ENCODE measurements at places on chromosomes 3 and 15.
A peak's percentile ranks its signal among the peaks of the same experiment; 100 is the strongest.

DNA sequence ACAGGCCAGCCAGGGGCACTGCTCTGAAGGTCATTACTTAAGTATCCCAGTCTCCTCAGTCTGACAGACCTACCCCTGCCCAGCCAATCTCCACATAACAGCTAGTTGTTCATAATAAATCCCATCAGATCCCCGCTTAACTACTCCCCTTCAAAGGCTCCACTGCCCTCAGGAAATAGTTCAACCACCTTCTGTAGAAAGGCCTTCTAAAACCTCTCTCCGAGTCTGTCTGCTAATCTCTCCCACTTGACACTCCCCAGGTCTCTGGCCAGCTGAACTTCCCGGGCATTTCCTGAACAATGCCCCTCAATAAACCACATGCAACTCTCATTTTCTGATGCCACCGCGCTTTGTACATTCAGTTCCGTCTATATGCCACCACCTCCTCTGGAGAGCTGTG, 6.0 kb downstream of the PRC1 start:
- no peak for DNase-seq

DNA sequence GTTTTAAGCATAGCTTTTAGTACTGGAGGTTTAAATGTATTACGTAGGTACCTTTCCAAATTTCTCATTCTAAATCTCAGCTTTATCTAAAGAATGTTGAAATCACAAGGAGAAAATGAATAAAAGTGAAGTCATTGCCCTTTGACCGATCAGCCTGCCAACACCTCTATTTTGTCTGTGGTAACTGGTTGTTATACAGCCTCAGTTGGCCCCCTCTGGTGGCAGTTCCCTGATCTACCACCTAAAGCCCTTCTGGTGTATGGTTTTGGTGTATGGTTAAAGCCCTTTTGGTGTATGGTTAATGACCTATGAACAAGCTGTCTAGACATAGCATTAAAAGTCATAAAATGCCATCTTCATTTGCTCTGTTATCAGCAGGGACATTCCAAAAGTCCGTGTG, 378.2 kb upstream of the AZI2 start:
- DNase-seq = no peak

- DNase-seq = no peak
Measured at GRCh38 chr15:41559239-41559782, 299 bp downstream of the TYRO3 start.

GRCh38 chr3:65873869-65874268, 164.8 kb downstream of the MAGI1 start:
- DNase-seq = no peak

DNA sequence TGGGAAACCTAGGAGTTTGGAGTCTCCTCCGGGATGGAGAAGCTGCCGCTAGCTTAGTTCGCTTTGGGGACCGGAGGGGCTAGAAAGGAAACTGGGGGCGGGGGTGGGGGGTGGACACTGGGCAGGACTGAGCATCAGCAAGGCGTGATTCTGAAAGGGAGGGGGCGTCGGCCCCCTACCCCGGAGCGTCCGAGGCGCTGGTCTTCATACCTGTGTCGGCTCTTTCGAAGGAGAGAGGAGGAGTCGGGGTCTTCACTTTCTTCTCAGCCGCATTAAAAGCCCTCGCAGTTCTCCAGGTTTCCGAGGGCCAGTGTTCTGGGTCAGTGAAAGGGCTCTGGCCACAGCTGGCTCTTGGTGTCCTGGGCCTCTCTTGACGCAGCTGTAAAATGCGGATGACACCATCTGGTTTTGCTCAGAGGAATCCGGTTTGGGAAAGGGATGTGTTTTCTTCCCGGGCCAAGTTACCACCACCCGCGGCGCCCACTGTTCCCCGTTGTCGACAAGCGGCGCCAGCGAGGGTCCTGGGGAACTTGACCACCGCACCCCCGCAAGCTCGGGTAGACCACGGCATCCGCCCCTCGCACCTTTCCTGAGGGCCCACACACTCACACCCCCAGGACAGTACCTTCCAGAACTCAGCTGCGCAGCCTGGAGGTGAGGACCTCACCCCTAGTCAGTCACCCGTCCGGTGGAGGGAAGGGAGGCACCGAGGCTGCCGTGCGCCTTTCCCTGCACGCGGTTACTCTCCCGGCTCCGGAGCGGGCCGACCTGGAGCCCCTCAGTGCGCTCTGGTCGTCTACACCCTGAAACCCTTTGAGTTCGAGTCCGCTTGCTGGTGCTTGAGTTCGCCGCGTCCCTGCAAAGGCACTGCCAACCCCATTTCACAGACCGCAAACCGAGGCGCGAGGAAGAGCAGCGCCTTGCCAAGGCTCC, 660 bp downstream of the CCK start:
- DNase-seq = no peak

DNA sequence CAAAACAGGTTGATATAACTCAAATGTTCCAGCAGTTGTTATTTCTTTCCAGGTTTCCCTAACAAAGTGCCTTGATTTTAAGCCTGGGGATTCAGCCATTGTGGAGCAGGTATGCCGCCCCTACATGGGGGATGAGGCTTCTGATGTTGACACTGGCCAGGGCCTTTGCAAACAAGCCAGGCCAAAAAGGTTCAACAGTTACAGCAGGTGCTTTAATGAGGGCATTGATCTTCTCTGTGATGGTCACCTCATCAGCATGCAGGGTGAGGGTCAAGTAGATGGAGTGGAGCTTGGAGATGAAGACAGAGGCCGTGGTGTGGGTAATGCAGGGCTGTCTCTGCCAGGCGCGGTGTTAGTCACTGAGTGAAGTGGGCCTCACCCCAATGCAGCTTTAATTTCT, 22.6 kb upstream of the EHHADH start:
- DNase-seq = no peak

DNA sequence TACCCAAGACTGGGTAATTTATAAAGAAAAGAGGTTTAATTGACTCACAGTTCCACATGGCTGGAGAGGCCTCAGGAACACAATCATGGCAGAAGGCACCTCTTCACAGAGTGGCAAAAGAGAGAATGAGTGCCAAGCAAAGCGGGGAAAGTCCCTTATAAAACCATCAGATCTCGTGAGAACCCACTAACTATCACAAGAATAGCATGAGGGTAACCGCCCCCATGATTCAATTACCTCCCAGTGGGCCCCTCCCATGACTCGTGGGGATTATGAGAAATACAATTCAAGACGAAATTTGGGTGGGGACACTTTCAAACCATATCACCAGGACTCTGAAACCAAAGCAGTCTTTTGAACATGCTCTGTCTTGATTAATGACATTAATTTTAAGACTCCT, 7.0 kb downstream of the RTP3 start:
- DNase-seq = peak; percentile 29

GRCh38 chr15:74589826-74590225, 25.8 kb upstream of the CLK3 start:
- no peak for DNase-seq

GRCh38 chr15:59273234-59273633, 66.6 kb downstream of the LDHAL6B start:
- DNase-seq = no peak

DNA sequence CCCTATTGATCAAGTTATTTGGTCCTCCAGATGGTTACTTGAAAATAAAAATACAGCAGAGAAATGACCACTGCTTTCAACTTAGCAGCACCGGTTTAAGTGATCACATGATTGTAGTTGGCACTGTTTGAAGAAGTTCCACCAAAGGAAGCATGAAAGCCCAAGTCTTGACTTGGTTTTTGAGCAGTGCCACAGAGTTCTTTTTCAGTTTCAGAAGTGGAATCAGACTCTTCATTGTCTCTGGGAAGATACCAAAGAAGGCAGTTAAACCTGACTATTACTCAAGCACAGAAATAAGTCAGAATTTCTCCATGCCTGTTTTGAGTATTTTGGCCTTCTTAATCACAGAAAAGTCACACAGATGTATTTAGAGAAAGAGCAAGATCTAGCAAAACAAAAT, 66.7 kb downstream of the BBX start:
- no peak for DNase-seq

GRCh38 chr3:55296030-55296429, 191.1 kb downstream of the WNT5A start:
- DNase-seq = no peak

GRCh38 chr3:151281671-151282324, 3.5 kb upstream of the P2RY14 start:
- no peak for DNase-seq
